ENCODE measurements at places on chromosomes 3 and 15.
A peak's percentile ranks its signal among the peaks of the same experiment; 100 is the strongest.

DNA sequence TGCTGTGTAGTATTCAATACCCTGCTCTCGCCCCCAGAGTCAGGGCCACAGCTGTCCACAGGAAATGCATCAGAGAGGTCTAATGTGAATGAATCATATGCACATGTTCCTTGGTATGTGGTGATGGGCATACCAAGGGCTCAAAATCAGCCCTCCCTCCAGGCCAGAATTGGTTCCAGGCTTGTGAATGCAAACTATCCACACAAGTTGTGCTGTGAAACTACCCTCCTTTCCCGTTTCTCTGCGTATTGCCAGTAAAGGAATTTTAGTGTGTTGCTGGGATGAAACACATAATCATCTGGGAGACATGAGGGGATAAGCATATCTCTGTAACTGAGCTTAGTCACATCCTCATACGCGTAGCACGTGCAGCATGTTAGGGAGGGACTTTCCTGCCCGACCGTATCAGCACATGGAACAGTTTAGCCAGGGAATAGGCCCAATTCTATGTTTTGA lies 9.2 kb upstream of the MME start:
- no peak for DNase-seq

DNA sequence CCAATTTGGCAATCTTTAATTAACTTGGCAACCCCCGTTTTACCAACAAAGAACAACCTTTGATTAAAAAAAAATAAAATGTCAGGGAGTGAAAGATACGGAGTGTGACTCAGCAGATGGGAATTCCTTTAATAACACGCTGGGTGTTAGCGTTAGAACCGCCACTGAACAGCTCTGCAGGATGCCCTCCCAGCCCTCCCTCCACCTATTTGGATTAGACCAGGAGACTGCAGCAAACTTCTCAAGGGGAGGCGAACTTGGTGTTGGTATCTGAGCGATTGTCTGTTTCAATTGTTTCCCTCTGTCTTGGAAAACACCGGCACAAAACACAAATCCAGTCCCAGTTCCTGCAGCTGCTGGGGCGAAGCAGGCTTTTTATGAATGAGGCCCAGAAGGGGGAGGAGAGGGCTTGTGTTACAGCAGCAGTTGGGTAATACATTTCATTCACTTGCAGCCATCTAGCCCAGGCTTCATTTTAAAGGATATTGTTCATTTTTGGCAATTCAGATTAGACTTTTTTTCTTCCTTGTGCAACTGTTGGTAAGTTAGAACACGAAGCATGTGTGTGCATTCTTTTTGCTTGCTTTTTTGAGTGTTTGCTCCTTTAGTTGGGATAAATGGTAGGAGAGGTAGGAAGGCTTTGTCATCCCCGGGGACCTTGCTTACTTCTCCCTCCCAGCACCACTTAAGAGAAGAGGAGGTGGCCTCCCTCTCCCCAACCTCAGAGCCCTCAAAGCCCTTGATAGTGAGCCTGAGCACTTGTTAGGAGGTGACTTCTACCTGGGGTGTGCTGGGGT lies 152.3 kb downstream of the IGF1R start:
- DNase-seq = peak; percentile 88

GRCh38 chr3:95626107-95626506 lies 1188.3 kb upstream of the EPHA6 start:
- no peak for DNase-seq

GRCh38 chr3:46954178-46954577 lies 22.4 kb downstream of the CCDC12 start:
- DNase-seq = no peak

DNA sequence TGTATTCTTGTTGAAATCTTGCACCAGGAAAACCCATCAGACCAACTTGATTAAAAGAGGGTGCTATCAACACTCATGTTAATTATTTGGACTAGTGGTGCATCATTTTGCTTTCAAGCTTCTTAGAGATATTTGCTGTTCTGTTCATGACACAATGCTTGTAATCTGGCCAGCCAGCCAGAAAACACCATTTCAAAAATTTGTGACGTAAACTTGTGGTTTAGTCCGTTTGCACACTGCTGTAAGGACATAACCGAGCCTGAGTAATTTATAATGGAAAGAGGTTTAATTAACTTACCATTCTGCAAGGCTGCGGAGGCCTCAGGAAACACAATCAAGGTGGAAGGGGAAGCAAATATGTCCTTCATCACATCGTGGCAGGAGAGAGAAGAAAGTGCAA lies 374.3 kb upstream of the TGFBR2 start:
- DNase-seq = no peak

- no peak for DNase-seq
These were observed 580.9 kb downstream of the DIPK2A start for GRCh38 chr3:144552346-144553057.

- no peak for DNase-seq
These were observed 23.3 kb upstream of the ERC2 start for GRCh38 chr3:56491566-56491965.

GRCh38 chr3:45988362-45988761 lies 7.3 kb downstream of the FYCO1 start:
- DNase-seq = no peak

DNA sequence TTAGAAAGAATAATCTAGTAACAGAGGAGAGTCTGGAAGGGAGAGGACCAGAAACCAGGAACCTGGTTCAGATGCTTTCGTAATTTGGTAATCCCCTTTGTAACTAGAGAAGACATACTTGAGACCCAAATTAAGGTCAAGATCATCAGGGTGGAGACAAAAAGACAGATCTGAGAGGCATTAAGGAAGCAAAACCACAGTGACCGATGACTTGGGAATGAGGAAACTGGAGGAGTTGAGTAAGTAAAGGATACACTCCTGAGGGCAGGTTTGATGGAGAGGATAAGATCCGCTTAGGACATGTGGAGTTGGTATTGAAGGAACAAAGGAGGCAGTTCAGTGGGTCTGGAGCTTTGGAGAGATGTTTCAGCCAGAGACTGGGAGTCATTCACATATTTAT lies 23.6 kb upstream of the BCL2A1 start:
- no peak for DNase-seq

- no peak for DNase-seq
These were observed 8.7 kb downstream of the GPR160 start for GRCh38 chr3:170046269-170047132.

- DNase-seq = peak; percentile 47
These were observed 78.1 kb downstream of the LRRFIP2 start for GRCh38 chr3:37096288-37096687.

- no peak for DNase-seq
These were observed 93.3 kb upstream of the HACD2 start for GRCh38 chr3:123678108-123678511.

- no peak for DNase-seq
These were observed 44.3 kb downstream of the ATP1B3 start for GRCh38 chr3:141920701-141921100.

- no peak for DNase-seq
These were observed 122.6 kb downstream of the OSBPL10 start for GRCh38 chr3:31858439-31858838.

- no peak for DNase-seq
These were observed 11.7 kb upstream of the NOX5 start for GRCh38 chr15:69002783-69003182.

- DNase-seq = no peak
These were observed 38.8 kb downstream of the ADAM10 start for GRCh38 chr15:58710701-58711100.

DNA sequence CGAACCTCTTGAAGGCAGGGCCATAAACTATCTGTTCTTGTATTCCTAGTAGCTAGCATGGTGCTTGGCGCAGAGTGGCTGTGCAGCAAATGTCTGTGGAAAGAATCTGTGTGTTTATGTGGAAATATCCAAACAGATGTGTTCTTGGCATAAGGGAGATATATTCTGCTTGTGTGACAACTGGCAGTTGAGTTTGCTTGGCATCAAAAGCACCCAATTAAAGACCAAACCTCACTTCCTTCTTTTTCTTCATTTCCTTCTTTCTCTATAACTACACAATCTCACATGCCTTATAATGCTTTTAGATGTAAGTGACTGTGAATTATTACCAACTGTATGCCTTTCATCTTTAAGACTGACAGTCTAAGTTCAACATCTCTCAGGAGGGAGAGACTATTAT lies 296.5 kb downstream of the SLC9A9 start:
- no peak for DNase-seq

GRCh38 chr15:56440214-56440770 lies 24.6 kb downstream of the MNS1 start:
- DNase-seq = no peak

DNA sequence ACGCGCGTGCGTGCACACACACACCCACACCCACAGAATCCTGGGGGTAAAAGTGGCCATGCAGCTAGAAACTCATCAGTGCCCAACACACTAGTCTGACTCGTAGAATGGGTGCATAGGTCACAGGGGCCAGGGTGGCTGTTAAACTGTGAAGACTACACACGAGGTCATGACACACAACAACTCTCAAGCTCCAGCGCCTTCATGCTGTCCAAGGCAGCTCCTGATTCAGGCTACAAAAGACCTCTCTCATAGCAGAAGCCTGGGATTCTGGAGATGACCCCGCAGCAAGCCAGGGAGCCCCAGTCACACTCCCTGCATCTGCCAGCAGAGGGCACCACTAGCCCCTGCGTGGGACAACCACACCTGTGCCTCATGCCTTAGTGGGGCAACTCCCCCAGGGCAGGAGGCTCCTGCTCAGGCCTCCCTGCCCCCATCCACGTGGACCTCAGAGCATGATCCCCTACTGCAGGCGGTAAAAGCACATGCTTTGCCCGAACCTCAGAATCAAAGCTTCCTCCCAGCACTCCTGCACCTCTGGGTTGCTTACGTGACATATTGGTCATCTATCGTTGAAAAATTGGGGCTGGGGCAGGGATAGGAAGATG lies 93.1 kb downstream of the LRIG1 start:
- peak; percentile 73 for DNase-seq

GRCh38 chr15:57861815-57862586 lies 155.5 kb downstream of the POLR2M start:
- no peak for DNase-seq

DNA sequence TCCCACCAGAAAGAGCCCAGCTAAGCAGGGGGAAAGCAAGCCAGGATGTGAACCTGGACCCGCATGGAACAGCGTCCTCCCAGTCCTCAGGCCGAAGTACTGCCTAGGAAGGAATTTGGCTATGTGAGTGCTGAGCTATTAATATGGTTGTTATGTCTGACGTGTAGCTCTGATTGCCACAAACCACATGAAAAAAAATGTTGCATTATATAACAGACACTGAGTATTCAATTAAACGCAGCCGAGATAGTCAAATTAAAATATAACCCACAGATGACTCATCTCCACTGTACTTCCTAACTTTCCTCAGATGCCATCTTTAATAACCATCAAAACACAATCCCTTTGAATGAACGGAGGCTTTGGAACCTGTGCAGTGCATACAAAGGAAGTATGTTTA lies 111.1 kb downstream of the GABRB3 start:
- no peak for DNase-seq

DNA sequence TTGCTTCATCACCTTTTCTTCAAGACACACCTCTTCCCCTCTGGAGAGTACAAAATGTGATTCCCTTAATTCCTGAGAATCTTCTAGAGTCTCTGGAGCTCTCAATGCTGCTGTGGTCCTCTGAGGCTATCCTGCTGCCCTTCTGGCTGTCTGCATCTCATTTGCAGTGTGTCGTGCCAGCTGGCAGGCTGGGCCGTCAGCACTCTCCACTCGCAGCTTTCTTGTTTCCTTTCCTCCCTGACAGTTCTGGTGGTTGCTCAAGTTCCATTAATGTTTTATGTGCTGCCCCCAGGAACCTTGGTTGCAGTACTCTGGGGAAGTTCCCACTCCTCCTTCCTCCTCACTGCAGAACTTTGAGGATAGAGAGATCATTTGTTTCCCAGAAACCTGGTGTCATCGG lies 210.8 kb upstream of the ROPN1 start:
- DNase-seq = peak; percentile 23

DNA sequence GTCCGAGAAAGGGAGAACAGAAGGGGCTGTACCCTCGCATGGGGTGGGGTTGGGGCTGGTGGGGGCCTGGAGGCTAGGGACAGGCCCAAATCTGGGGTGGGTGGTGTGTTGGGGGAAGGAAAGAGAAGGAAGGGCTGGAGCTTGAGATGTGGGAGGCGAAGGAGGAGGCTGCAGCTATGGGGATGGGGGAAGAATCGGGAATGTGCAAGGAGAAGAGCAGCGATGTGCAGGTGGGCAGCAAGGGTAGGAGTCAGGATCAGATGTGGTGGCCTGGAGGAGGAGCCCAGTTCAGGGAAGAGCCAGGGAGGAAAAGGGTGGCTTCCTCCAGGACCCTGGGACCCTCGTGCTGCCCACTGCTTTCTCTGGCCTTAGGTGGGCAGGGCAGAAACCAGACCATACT lies 21.2 kb downstream of the ZNF35 start:
- no peak for DNase-seq

- DNase-seq = no peak
These were observed 138.6 kb downstream of the P2RY1 start for GRCh38 chr3:152973575-152973974.

DNA sequence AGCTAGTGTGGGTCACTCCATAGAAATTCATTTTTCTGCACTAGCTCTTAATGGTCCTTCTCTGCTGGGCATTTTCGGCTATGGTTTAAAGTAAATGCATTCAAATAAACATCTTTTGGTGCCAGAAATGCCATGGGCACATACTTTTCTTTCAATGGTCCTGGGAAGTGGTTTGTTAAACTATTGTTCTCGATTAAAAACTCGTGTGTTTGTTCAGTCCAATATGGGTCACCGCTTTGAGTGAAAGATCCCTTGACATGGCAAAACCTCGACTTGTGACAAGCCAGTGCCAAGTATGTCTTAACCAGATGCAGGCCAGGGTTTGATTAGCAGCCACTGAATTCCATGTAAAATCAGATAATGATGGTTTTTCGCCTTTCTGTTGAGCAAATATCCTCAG lies 331.9 kb upstream of the WNT5A start:
- DNase-seq = no peak

DNA sequence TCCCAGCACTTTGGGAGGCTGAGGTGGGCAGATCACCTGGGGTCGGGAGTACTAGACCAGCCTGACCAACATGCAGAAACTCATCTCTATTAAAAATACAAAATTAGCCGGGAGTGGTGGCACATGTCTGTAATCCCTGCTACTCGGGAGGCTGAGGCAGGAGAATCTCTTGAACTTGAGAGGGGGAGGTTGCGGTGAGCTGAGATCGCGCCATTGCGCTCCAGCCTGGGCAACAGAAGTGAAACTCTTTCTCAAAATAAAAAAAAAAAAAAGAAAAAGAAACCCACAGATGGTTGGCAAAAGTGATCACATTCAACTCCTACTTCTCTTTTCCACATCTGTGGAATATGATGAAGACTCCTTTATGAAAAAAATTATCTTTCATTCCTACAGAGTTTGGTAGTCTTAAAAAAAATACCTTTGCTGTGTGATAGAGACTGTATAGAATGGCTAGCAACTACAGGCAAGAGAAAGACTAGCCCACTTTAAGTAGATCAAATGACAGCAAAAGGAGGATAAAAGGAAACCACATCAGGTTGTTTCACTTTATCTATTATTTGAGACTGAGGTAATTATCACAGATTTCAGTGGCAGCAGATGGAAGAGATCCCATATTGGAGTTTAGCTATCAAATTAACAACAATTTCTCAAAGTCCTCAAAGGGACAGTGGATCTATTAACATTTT lies 172.9 kb upstream of the TSPAN3 start:
- no peak for DNase-seq

- no peak for DNase-seq
These were observed 54.4 kb downstream of the DNAH1 start for GRCh38 chr3:52370531-52370930.

All from muscle of arm (tissue), 14 donors.